Putamen (tissue), 1 donor: ENCODE measurements at places on chromosomes 5 and 9.

DNA sequence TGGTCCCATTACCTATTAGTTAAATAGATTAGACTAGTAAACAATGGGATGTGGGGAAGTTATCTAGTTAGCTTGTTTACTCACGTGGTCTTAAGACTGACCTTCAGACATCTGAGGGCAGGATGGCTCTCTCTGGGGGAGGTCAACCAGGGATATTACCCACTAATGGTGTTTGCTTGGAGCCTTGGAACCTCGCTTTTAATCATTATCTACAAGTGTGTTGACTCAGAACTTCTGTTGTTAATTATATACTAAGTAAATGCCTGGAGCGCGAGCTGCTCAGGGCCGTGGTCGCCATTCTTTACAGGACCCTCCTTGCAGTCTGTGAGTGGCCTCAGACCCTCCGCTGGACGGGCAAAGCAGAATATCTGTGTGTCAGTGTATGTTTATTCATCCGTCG, 48.5 kb upstream of the ZNF354A start:
- DNase-seq: no peak

DNA sequence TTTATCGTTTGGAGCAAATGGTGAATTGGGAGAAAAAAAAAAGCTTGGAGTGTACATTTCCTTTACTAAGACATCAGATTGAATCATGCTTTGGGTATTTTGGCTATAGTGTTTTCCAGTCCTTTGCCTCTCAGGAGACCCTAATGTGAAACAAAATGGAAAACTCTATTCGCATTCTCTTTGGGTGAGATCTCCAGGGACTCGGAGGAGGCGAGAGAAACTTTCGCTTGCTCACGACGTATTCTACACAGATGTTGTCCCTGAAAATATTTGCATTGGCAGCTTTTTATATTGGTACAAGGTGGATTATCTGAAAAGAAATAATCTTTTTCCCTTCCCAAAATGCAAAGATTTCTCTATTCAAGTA, 1240.1 kb upstream of the WWC1 start:
- DNase-seq: no peak

DNA sequence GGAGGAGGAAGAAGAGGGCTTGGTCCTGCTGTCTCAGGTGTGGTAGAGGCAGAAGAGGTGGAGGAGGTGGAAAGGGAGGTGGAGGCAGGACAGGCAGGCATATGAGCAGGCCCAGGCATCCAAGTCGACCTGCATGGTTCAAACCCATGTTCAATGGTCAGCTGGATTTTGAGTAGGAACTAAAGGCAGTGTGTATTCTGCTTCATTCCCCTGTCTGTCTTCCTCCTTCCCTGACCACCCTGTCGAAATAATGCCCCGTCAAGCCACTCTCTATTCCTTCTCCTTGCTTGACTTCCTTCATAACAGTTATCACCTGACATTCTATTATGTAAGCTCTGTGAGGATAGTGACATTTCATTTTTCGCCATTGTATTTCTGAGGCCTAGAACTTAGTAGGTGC, 34.8 kb downstream of the ATP6V0E1 start:
- DNase-seq: no peak

GRCh38 chr5:97534166-97534565, 351.1 kb upstream of the RIOK2 start:
- DNase-seq: peak; percentile 19

GRCh38 chr9:89116064-89116804, 62.4 kb downstream of the SHC3 start:
- no peak for DNase-seq

GRCh38 chr9:131633491-131634031, 88.2 kb downstream of the PRRT1B start:
- no peak for DNase-seq

GRCh38 chr5:87807783-87808182, 395.1 kb upstream of the CCNH start:
- no peak for DNase-seq

DNA sequence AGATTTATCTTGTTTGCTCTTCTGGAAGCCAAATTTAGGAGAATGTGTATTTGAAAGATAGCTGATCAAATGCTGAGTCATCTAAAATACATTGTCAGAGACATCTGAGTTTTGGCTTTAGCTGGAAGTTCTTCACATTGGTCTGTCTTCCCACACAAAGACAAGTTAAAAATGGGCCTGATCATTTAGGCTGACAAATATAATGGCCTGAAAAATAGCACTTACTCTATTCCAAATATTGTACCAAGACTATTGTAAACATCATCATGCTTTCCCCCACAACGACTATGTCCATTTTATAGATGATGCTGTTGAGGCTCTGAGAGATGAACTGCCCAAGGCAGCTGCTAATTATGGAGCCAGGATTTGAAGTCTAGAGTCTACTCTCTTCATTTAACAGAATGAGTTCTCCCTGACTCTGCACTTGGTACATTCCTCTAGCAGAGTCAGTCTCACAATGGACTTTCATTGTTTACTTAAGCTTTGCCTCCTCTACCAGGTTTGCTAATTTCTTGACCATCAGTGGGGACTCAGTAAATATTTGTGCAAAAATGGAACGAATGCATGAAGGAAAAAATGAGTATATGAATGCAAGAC, 619.4 kb upstream of the KLF4 start:
- no peak for DNase-seq

DNA sequence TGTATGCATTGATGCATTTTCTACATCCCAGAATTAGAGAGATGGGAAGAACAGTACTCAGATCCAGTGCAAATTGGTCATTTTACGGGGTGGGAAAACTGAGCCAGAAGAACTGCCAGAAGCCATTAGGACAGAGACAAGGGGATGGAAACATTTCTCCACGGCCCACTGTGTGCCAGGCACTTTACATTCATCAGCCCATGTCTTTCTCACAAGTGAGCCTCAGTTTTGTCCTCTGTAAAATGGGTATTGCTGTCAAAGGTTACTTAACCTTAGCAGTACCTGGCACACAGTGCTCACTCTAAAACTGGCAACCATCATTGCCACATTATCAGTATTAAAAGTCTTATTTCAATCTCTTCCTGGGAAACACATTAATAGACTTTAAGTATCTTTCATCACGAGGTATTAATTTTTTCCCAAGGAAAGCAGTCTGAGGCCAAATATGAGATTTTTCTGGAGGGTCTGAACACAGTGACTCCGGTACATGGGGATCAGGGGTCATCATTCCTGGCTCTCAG, 5.2 kb downstream of the DUSP1 start:
- DNase-seq: no peak

GRCh38 chr5:3380689-3381088, 214.9 kb upstream of the IRX1 start:
- no peak for DNase-seq

DNA sequence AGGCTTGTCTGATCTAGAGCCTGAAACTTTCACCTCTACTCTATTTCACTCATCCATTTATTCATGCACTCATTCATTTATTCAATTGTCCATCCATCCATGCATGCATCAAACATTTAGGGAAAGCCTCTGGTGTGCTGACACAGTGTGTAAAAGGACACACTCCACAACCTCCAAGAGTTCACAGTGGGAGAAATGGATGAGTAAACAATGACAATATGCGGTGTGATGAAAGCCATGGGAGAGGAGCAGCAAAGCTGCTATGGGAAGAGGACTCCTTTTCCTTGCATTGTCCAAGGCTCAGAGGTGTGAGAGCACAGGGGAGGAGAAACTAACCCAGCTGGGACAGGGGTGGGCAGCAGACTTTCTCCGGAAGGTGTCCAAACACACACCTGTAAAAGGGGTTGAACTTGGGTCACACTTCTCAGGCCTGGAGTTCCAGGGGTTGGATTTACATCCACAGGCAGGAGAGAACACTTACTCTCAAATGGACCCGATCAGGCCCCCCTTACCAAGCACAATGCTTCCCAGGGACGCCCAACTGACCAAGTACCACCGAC, 21.2 kb upstream of the PFDN1 start:
- DNase-seq: no peak

DNA sequence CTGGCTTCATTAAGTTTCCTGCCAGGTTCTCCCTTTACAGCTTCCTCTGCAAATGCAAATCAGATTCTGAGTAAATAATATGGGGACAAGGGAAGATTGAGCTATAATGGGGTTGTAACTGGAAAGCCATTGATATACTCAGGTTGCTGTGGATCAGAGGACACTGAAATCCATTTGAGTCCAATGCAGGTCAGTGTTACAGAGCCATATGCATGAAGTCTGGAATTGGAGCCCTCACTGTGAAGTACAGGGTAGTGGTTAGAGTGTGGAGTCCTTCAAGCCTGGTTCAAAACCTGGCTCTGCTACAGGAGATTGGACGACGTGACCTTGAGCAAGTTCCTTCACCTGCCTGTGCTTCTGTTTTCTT, 48.7 kb downstream of the TIMD4 start:
- DNase-seq: no peak

- no peak for DNase-seq
These were observed 8.0 kb upstream of the SEMA4D start for GRCh38 chr9:89505911-89506310.

DNA sequence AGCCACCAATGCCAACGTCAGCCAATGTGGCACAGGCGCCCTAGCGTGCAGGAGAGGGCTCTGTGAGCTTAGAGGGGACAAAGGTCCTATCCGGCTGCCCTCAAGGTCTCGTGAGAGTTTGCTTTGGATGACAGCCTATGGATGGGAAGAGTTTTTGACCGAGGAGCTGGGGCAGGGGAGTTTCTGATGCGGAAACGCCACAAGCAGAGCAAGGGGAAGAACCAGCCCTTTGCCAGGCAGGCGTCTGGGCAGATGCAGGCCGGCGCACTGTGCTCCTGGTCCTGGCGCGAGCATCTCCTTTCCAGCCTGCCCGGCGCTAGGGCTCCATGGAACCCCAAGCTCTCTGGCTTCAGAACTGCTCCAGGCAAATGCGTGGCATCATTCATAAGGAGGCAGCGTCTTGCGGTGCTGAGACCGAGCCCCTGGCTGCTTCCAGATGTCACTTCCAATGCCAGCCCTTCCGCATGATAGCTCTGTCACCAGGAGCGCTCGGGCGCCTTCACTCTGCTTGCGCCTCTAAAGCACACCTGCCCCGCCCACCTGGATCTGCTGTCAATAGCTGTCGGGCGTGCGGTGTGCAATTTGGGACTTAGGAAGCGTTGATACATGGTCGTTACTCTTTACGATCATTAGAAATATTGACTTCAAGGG, 374.9 kb upstream of the IRX1 start:
- no peak for DNase-seq

- DNase-seq: no peak
These were observed 69.6 kb downstream of the GABBR2 start for GRCh38 chr9:98639133-98639532.

- DNase-seq: no peak
These were observed 179.1 kb downstream of the EPB41L4A start for GRCh38 chr5:112239996-112240395.

DNA sequence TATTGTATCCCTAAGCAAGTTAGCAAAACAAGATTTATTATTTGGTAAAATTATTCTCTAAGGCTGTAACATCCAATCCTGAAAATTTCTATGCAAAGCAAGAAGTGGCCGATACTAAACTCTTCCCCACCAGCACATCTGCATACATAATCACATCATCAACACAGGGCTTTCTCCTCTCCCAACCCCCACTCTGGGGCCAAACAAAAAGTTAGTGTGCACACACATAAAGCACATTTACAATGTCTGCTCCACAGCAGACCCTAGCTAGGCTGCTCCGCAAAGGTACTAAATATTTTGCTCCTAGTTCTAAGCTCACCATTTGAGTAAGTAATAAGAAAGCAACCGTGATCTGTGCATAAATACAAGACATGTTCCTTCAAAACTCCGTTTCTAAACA, 3.6 kb downstream of the RNF130 start:
- DNase-seq: peak; percentile 86

DNA sequence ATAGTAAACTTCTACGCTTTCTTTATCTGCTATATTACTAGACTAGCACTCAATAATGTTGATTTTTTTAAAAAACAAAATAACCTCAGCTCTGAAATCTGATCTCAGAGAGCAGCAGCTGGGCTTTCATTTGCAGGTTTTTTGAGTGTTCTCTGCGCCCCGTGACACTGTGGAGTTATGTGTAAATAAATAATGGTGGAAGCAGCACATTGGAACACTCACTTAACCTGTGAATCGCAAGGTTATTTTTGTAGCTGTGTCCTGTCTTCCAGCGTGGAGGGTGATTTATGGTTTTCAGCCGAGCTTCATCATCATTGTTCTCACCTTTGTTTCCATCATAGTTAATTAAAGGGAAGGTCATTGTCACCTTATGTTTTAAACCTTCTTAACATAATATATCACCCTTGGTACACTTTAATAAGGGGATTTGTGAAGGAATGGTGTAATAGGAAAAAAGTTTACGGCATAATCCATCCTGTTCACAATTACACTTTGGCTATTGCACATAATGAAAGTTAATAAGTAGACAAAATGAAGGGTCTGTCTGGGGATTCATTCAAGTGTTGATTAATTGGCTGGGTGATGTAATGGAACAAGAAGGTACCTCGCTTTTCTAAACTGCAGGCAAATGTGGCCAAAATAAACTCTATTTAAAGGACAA, 493.3 kb upstream of the ADAMTS16 start:
- no peak for DNase-seq

DNA sequence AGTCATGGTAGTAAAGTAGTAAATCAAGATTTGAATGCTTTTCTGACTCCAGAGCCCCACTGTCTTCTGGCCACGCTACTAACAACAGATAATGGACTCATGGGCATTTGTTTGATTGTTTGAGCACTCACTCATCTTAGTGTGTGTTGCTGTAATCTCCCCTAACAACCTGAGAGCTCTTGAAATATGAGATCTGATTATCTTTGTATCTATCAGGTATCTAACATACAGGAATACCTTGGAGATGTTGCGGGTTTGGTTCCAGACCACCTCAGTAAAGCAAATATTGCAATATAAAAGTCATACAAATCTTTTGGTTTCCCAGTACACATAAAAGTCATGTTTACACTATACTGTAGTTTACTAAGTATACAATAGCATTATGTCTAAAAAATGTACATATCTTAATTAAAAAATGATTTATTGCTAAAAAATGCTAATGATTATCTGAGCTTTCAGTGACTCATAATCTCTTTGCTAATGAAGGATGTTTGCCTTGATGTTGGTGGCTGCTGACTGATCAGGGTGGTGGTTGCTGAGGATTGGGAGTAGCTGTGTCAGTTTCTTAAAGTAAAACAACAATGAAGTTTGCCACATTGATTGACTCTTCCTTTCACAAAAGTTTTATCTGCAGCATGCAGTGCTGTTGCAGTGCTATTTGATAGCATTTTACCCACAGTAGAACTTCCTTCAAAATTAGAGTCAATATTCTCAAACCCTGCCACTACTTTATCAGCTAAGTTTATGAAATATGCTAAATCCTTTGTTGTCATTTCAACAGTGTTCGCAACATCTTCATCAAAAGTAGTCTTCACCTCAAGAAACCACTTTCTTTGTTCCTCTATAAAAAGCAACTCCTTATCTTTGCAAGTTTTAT, 92.2 kb downstream of the ZNF462 start:
- no peak for DNase-seq

- DNase-seq: peak; percentile 58
These were observed 32.7 kb upstream of the DNAH5 start for GRCh38 chr5:13976867-13977830.
